Retina (tissue), 1 donor: ENCODE measurements at places on chromosomes 16 and 17.
A peak's percentile ranks its signal among the peaks of the same experiment; 100 is the strongest.

GRCh38 chr16:3514621-3515020 is 13.8 kb downstream of the CLUAP1 start:
- DNase-seq: no peak

- no peak for DNase-seq
These were observed 54.8 kb downstream of the TOM1L2 start for GRCh38 chr17:17917394-17917793.

DNA sequence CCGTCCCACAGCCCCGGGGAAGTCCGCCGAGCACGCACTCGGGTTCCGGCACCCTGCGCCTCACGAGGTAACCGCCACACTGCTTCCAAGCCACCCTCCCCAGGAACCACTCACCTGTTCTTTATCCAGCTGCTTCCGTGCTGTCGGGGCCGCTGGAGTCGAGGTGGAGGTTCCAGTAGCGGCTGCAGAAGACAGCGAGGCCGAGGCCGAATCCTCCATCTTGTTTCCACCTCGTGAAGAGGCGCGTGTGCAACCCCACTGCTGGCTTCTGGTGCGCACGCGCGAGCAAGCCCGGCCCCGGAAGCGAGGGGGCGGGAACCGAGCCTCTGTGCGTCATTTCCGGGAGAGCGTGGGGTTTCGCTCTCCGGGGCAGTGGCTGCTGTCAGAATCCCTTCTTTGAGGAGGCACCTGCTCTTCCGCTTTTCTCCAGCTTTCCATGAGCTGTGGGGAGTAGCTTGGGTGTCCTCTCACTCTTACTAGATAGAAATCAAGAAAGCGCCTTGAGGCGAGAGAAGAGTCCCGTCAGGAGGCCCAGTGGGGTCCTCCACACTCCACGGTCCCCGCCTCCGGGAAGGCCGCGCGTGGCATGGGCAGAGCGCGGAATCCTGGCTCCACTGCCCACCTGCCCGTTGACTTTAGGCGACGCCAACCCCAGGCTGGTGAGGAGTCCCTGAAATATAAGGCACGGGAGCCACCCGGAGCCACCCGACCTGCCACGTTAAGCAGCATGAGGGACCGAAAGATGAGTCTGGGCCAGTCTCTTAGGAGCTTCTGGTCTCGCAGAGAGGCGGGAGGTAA is at the start of gene RSL1D1:
TSS of gene RSL1D1 (minus strand) at position 249 of the 798 bp plus-strand sequence. CDS start at position 219, 30 bp downstream.
- DNase-seq: peak; percentile 98

DNA sequence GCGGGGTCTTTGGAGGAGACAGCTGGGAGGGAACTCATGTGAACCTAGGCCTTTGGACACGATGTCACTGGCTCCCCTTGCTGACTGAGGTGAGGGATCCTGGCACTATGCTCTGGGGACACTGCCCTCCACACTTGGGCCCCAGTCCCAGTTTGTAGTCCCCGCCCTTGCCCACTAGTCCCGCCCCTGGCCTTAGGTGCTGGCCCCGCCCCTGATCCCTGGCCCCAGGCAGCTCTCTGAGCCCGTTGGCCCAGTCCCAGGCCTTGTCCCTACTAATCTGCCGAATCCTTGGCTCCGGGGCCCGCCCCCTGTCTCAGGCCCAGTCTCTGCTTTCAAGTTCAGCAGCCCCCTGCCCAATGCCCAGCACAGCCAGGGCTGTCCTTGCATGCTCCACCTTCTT is 61.0 kb downstream of the SMPD3 start:
- DNase-seq: no peak

GRCh38 chr16:23947838-23948237 is 112.1 kb downstream of the PRKCB start:
- no peak for DNase-seq

GRCh38 chr16:28524681-28525171 is 14.0 kb downstream of the NUPR1 start:
- DNase-seq: no peak

DNA sequence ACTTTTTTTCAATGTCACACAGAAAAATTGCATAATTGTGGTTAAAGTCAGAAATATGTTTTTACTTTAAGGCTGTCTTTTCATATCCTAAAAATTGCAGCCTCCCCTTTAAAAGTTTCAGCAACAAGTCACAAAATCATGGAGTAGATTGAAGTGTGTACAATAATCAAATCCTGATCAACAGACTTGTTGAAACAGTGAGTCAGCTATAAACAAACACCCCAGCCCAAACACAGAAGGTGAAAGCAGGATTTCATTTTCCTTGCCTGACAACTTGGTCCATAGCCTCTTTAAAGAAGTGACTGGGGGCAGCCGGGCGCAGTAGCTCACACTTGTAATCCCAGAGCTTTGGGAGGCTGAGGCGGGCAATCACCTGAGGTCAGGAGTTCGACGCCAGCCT is 59.9 kb downstream of the WNT3 start:
- no peak for DNase-seq

- no peak for DNase-seq
These were observed 1.3 kb downstream of the ARRB2 start for GRCh38 chr17:4711661-4712181.

- no peak for DNase-seq
These were observed 88.5 kb upstream of the HNF1B start for GRCh38 chr17:37833237-37833859.

DNA sequence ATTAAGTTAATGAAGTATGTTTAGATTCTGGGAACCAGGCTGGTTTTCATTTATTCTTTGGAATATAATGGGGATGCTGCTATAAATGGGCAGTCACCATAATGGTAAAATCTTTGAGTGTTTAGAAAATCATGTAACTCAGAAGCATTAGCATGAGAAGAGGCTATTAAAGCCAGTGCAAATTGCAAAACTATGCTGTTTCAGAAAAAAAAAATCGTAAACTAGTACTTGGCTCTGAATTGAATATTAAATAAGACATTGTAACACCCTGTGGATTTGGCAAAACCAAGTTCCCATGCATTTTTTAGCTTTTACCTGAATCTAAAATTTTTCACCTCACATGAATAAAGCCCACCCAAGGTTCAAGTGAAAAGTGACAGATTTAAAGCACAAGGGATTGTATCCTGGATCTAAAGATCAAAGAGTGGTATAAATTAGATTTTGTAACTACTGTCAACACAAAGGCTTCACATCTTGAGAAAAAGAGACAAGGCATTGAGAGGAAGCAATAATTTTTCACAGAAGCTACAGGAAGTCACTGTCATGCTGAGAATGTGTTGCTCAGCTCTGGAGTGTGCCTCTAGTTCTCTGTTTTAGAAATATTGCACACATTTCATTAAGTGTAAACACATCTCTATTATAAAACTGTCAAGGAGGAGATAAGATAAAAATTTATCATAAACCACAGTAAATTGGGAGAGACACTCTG is 142.2 kb downstream of the ABCA8 start:
- DNase-seq: no peak

DNA sequence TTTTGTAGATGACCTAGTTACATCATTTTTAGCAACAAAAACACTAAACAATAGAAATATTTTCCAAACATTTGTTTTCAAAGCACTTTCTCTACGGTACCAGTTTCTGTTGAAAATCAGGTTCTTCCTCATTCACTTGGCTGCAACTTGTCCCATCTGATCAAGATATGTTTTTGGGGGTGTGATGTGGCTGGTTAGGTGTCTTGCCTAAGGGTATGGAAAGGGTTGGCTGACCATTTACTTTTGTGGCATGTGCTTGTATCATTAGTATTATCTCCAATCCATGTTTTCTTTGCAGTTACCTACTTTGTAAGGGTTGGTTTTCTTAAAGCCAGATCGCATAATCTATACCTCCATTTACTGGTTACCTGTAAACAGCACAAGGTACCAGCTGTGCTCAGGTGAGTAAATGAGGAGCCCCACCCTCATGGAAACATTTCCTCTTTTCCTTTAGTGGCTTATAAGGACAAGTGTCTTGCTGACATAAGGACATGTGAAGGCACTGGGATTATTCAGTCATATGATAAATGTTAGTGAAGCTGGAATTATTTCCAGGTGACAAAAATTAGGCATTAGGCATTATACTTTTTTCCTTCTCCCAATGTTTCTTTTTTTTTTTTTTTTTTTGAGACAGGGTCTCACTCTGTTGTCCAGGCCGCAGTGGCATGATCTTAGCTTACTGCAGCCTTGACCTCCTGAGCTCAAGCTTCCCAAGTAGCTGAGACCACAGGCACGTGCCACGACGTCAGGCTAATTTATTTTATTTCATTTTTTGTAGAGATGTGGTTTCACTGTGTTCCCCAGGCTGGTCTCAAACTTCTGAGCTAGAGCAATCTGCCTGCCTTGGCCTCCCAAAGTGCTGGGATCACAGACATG is 162.0 kb downstream of the CCDC182 start:
- no peak for DNase-seq

GRCh38 chr16:3988011-3988410 is 107.5 kb upstream of the CREBBP start:
- no peak for DNase-seq

- DNase-seq: no peak
These were observed 3.7 kb downstream of the NFE2L1 start for GRCh38 chr17:48051706-48052486.
